ENCODE measurements at places on chromosomes 12 and 14.
A peak's percentile ranks its signal among the peaks of the same experiment; 100 is the strongest.

DNA sequence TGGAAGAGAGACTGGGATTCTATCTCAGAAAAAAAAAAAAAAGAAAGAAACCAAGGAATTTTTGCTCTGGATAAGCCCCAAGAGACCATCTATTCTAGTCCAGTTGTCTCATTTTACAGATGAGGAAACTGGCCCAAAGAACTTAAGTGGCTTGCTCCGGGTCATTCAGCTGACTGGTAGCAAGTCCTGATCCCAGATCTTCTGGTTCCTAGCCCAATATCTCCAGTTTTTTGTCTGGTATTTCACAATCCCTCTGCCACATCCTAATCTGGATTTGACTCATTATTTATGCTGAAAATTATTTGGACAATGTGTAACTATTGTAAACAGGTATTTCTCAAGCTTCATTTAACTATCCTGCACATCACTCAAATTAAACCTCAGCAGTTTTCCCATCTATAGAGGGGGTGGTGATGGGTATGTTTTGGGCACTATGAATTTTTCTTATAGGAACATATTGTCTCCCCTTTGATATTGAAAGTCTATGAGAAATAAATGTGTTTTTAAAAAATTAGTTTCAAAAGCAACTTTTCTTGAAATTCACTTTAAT, 43.4 kb downstream of the PPP2R5E start:
- no peak for DNase-seq

DNA sequence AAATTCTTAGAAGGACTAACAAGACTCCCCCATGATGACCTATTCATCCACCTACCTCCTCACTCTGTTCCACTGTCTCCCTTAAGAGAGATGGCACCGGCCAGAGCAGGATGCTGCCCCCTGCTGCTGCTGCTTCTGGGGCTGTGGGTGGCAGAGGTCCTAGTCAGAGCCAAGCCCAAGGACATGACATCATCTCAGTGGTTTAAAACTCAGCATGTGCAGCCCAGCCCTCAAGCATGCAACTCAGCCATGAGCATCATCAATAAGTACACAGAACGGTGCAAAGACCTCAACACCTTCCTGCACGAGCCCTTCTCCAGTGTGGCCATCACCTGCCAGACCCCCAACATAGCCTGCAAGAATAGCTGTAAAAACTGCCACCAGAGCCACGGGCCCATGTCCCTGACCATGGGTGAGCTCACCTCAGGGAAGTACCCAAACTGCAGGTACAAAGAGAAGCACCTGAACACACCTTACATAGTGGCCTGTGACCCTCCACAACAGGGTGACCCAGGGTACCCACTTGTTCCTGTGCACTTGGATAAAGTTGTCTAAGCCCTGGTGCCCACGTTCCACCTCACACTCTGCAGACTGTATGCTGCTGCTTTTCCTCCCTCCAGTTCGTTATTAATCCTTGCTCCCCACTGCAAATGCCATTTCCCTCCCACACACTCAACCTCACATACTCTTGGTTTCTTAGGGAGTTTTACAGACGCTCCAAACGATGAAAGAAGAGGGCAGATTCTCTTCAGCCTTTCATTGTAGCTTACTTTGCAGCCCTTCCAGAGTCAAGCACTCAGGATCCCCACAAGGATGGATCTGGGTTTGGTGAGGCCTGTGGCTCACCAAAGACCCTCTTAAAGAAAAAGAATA, at the start of gene RNASE8:
TSS of gene RNASE8 (plus strand) at position 20 of the 873 bp plus-strand sequence. CDS start at position 91, 71 bp downstream.
- DNase-seq = no peak

DNA sequence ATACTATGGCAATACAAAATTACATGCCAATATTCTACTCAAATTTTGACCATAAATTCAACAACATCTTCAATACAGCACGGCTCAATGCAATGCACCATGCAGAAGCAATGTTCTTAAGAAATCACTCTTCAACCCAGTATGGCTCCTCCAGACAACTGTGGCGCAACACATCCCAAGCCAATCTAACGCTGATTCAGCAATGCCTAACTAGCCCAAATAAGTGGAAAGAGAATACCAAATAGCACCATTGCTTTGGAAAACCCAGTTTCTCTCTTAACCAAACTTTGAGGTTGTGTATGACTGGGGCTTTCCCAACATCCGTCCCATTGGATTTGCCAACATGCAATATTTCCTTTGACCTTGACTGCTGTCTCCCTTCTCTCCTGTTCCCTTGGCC, 211.1 kb upstream of the TBX3 start:
- DNase-seq = no peak

DNA sequence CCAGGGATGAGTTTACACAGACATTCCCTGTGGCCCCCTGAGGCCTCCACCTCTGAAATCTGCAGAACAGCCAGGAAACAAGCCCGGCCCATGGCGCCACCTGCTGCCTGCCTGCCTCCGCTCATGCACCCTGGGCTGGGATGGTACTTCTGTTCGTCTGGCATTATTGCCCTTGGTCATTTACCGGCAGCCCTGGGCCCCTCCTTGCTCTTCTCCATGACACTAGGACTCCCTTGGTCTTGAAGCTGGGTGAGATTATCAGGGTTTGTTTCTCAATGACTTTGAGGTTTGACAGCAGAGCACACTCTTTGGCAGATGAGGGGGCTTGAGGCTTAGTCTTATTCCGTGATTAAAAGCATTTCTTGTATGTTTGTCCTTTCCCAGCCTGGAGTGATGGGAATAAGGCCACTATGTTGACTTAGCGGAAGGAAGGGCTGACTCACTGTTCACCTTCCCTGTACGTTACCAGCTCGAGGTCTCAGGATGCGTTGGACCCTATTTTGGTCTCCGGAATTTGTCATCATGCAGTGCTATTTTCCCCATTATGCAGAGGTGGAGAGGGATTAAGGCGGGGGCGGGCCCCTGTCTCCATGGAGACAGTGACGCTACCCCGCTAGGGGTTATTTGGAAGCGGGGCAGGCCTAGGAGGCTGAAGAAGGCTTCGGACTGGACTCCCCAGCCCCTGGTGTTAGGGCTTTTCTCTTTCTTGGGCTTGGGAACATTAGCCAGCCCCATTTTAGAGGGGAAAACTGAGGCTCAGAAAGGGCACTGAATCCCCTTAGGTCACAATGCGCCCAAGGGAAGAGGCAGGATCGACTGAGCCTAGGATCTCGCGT, 706 bp upstream of the PEX5 start:
- peak; percentile 86 for DNase-seq

DNA sequence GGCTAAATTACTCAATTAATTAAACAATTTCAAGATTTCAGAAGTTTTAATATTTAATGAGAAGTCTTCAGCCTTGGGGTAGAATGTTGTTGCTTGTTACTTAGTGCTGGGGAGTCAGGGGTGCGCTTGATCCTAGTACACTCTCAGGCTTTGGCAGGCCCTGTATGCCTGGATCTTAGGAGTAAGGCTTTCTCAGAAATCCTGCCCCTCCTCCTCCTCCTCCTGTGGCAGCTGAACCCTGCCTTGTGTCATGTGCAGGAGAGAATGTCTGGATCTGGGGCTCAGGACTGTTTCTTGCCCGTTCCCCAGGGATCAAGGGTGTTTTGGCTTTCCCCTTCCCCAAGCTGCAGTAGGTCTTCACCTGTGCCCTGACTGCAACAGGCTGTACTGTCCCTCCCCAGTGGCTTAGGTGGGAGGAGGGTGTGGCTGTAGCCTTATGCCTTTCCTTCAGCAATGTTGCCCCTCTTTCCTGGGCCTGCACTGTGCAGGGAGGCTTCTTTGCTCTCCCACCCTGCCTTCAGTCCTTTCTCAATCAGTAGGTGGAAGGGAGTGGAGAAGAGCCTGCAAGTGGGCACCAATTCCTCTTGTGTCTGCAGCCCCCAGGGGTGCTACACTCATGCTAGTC, 108.2 kb downstream of the SLC38A6 start:
- DNase-seq = no peak

GRCh38 chr12:105930557-105931503, 207.9 kb downstream of the NUAK1 start:
- no peak for DNase-seq

DNA sequence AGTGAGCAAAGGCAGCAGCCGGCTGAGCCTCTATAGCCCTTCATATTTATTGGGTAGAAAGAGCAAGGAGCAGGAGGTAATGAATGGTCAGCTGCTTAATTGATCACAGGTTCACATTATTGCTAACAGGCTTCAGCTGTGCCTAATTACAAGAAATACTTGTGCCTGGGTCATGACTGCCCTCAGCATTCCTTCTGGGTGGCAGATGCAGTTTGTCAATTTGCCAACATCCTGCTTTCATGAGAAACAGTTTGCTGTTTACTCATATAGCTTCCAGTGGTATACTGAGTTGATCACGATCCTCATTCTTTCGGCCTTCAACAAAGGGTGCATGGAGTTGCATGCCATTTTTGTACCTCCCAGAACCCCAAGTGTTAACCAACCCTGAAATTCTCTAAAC, 81.0 kb upstream of the PLEKHG7 start:
- DNase-seq = no peak

DNA sequence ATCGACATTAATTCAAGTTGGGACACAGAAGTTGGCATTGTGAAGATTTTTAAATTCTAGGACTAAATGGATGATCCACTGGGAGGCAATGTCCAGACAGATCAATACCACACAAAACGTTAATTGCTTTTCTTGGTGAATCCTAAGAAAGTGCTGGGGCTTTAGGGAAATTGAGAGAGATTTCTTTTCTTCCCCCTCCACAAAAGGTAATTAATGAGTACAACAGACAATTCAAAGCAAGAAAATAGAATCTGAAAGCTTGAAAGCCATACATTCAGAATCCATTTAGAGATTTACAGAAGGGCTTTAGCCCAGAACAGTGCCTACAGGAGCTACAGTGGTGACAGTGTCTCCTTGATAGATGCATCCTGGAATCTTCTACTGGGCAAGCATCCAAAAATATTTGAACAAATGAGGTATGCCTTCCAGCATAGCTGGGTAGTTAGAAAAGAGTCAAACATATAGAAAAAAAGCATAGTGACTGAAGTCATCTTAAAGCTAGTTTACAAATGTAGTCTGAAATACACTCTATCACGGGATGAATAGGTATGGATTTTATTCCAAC, 718.1 kb downstream of the DIO2 start:
- DNase-seq = no peak

- no peak for DNase-seq
These were observed 42.8 kb downstream of the FOXN4 start for GRCh38 chr12:109266106-109266879.

DNA sequence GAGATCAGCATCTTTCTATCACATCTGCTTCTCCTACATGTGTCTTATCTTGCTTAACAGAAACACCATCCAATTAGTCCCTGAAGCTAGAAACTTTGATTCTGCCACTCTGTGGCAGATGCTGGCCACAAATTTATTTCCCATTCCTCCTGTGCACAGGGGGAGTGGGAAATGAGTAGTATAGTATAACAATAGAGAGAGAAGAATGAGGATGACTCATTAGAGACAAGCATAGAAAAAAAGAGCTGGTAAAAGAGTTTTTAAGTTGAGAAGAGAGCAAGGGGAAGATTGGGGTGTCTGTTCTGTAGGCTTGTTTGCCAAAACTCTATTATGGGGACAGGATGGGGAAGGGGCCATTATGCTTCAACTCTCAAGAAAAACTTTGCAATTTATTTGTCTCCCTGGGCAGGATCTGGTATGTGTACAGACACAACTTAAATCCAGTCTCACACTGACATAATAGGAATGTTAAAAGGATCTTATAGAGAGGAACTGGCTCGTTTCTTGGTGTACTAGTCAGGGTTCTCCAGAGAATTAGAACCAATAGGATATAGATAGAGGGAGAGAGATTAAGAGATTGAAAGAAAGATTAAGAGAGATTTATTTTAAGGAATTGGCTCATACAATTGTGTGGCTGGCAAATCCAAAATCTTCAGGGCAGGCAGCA, 142.6 kb upstream of the CPSF6 start:
- DNase-seq = no peak

DNA sequence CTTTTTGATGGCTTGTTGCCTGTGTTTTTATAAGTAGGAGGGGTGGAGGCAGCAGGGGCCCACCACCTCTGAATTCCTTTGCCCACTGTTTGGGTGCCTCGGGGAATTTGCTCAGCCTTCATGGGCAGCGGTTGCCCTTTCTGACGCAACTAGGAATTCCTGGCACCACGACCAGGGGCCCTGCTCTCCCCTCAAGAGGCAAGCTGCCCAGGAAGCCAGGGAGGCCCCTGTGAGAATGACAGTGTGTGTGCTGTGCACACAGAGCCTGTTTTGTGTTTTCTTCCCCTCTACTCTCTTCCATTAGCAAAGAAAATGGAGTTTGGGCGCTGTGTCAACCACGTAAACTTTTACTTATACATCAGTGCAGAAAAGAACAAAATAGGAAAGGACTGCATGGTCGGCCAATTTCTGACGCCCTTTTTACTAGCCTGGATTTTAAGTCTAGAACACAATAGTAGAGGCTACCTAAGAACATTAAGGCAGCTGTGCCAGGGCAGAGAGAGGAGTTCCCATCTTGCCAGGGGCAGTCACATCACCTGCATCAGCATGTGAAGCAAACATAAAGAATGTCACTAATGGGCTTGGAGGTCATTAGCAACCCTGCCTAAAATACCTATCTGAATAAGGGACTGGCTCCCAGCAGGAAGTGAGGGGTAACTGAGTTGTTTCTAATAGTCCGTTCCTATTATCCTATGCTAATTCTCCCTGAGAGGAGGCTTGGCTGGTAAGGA, 17.9 kb upstream of the PTGR2 start:
- no peak for DNase-seq

- no peak for DNase-seq
These were observed 65.5 kb upstream of the SLCO1C1 start for GRCh38 chr12:20629414-20630156.

- no peak for DNase-seq
These were observed 72.2 kb downstream of the BORCS5 start for GRCh38 chr12:12428961-12429657.
